ENCODE measurements at places on chromosomes 11 and 22. TPM values are rescaled to one million over a fixed set of nuclear protein-coding genes. Genes with fewer than 3 reads are reported as not detected.

DNA sequence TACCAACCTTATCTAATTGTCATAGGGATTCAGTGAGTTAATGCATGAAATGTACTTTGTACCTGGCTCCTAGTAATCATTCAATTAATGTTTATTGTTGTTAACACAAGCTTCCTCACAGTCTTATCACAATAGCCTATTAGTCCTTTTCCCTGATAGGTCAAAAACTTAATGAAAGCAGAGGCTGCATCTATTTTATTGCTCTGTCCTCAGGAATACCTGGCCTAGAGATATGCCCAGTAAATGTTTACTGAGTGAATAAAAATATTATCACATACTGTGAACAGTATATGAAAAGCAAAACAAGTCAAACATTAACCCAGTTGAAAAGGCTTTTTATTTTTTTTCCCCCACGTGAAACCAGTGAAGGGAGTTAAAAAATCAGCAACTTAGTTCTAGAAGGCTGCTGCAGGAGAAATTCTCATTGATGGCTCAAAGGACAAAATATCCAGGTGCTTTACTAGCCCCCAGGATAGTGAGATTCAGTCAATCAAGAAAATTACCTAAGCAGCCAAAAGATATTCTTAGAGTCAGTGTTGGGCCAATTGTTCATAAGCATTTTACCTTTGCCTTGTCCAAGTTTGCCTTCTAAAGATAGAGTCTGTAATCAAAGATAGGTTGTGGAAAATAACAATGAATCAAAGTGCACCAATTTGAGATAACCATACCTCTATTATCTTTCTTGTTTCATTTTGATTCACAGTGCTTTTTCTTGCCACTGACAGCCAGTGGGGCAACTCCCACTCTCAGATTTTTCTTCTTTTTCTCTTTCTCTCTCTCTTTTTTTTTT is 34.4 kb upstream of the SLC6A5 start:
- no peak for DNase-seq

DNA sequence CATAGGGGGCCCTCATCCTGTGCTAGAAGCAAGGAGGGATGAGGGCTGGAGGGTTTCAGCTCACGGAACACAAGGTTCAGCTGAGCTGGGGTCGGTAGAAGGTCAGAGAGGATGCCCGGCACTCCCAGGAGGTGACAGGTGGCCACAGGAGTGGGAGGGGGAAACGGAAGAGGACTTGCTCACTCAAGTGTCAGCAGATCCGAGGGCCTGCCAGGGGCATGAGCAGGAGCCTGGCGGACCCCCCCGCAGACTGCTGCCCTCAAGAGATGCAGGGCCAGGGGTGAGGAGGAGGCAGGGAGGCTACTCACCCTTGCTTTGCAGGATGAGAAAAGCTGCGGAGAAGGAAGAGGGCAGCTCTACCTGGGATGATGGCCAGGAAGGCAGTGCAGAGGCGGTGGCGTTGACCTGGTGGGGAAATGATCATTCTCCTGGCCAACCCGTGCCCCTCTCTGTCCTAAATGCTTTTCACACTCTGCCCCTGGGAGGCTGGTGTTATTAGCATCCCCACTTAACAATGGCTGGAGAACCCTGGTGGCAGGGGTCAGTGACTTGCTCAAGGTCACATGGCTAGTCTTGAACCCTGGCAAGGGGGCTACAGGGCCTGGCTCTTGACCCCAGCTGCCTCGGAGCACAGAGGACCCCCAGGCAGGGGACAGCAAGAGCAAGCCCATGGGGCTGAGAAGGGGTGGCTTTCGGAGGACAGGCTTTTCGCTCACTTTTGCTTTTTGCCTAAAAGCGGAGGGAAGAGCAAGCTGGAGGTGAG is 30.1 kb upstream of the CSNK1E start:
- no peak for DNase-seq

OR51E2 gene
- not detected for total RNA-seq

FAM118B gene
- total RNA-seq = 17.4 TPM

MRGPRX3 gene
- not detected for total RNA-seq

CCDC157 gene
- total RNA-seq = 2.1 TPM

MS4A15 gene
- not detected for total RNA-seq

DNA sequence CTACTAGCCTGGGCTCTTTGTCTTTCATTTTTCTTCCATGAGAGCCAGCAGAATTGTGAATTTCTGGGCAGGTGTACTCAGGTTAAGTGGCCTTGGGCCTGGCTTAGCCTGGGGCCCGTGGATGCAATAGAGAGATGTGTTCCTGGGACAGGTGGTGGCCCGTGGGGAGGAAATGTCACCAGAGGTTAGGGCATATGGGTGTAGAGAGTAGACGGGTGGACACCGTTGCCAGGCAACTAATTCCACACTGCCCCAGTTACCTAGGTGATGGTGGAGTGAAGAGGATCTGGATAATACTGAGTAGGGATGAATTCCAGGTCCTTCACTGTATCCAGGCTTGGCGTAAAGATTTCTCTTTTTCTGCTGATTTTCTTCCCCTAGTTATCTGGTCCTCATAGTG is 175.0 kb downstream of the INSC start:
- no peak for DNase-seq

EMID1 gene
- total RNA-seq = not detected

ASPHD2 gene
- 1.0 TPM for total RNA-seq

- peak; percentile 6 for DNase-seq
Observed at GRCh38 chr11:22787551-22788162, 41.9 kb downstream of the SVIP start.

OR8J1 gene
- total RNA-seq = not detected

SAC3D1 gene
- total RNA-seq = 15.4 TPM

ZNF214 gene
- total RNA-seq = 1.0 TPM

- DNase-seq = peak; percentile 78
Observed at GRCh38 chr11:57638005-57638781, 11.5 kb downstream of the YPEL4 start.

OR2D3 gene
- not detected for total RNA-seq

DNA sequence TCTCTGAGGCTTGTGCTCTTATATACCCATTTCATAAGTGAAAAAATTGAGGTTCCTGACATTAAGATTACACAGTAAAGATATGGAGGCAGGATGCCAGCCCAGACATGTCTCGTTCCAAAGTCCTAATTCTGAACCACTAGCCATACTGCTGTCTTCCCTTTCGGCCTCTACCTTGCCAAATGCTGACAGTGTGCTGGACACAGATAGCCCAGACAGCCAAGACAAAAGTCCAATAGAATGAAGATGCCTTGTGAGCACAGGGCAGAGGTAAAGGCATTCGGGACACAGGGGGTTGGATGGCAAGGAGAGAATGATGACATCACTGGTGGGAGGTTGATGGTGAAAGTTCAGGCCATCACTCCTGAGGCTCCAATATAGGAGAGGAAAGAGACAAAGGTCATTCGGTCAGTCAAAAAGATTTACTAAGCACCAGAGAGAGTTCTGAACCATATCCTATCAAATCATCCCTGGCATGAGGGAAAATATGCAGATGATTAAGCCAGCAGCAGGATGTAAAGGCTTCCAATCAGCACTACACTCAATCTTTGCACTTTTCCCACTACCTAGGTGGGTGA is 174.0 kb upstream of the MTMR2 start:
- no peak for DNase-seq

- no peak for DNase-seq
Observed at GRCh38 chr11:13143486-13144297, 133.9 kb upstream of the BMAL1 start.

- DNase-seq = no peak
Observed at GRCh38 chr11:64253481-64253880, 2.2 kb downstream of the PLCB3 start.

PGA5 gene
- total RNA-seq = not detected

DNA sequence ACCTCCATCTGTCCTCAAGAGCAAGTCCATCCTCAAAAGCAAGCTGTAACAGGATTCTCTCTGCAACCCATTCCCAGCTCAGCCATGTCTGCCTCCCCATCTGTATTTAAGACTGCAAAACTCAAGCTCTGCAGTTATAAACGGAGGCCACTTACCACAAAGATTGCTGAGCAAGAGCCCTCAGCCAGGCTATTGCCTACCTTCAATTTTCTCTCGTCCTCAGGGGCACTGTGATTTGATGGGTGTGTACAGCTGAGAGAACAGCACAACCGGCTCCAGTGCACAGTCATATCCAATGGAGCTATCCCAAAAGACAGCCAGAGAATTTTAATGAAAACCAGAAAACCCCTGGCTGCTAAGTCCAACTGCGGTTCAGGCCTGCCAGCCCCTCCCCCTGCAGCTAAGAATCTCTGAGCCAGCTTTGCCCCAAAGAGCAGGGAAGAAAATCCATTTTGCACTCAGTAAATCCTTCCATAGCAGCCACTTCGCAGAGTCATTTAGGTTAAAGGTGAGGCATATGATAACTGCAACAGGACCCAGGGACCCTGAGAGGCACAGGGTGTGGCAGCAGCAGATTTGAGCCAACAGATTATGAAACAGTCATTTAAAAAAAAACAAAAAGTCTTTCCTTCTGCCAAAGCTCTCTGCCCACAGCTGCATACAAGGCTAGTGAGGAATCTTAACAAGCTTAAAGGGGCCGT is 37.6 kb downstream of the RAB30 start:
- peak; percentile 78 for DNase-seq

GRCh38 chr11:113991170-113991569 is 16.3 kb downstream of the HTR3A start:
- DNase-seq = peak; percentile 6

TRPM5 gene
- not detected for total RNA-seq

DNA sequence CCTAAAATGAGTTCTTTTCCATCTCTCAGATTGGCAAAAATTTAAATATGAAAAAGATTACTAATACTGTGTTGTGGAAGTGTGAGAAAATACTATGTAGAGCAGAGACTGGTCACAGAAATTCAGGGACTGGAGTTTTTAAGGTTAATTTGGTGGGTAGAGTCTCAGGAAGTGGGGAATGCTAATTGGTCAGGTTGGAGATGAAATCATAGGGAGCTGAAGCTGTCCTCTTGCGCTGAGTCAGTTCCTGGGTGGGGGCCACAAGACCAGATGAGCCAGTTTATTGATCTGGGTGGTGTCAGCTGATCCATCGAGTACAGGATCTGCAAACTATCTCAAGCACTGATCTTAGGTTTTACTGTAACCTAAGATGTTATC is 29.4 kb upstream of the TMEM86A start:
- peak; percentile 1 for DNase-seq

- DNase-seq = peak; percentile 85
Observed at GRCh38 chr11:46238967-46239800, 38.3 kb upstream of the CREB3L1 start.

OR5B12 gene
- not detected for total RNA-seq

DNA sequence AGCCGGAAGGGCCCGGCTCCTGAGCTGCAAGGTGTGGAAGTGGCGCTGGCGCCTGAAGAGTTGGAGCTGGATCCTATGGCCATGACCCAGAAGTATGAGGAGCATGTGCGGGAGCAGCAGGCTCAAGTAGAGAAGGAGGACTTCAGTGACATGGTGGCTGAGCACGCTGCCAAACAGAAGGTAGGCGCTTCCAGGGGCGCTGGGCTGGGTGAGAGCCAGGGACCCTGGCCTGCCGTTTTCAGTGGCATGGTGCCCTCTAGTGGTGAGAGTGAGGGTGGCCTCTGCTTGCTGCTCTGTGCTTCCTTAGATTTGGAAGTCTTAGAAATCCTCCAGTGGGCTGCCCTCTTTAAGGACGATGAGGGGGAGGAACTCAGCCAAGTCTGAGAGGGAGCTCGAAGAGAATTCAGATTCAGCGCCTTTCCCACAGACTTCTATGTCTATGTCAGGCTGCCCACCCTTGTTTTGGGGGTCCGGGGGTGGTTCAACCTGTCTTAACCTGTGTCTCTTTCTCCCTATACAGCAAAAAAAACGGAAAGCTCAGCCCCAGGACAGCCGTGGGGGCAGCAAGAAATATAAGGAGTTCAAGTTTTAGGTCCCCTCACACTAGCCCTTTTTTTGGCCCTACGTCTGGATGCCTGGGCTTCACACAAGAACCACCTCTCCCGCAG is 1.8 kb upstream of the PACS1 start:
- peak; percentile 52 for DNase-seq

DNA sequence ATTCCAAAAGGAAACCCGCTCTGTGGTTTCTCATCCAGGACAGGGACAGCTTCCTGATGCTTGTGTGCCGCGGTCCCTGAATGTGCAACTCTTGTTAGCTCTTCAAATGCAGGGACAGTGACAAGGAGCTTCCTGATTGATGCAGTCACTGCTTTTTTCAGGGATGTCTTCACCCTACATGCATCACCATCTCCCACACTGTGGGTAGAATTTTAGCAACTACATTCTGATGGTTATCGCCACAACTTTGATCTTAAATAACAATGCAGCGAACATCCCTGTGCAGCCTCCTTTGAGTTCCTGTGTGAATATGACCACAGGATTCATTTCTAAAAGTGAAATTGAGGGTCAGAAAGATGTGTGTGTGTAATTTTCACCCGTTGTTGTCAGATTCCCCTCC is 115.0 kb downstream of the GGTLC2 start:
- DNase-seq = no peak

DNA sequence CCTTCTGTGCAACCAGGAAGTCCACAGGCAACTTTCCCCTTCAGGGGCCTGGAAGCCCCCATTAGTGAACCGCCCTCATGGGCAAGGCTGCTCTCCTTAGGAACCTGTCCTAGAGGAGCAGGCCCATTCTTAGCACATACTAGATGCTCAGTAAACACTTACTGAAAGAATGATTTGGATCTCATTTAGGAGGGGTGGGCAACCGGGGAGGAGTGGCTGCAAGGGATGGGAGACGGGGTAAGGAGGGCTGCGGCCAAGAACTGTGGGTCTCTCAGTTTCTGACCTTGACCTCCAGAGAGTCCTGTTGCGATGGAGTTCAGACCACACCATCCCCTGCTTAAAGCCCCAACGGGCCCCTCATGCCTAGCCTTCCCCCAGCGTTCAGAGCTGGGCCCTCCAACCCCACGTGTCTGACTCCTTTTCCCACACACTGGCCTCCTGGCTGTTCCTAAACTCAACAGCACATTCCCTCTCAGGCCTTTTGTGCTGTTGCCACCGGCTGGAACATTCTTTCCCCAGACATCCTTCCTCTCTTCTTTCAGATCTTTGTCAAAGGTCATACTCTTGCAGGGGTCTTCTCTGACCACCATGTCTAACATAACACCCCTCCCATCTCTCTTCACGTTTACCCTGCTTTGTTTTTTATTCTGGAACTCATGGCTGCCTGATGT is 20.7 kb upstream of the PICK1 start:
- DNase-seq = no peak

DNA sequence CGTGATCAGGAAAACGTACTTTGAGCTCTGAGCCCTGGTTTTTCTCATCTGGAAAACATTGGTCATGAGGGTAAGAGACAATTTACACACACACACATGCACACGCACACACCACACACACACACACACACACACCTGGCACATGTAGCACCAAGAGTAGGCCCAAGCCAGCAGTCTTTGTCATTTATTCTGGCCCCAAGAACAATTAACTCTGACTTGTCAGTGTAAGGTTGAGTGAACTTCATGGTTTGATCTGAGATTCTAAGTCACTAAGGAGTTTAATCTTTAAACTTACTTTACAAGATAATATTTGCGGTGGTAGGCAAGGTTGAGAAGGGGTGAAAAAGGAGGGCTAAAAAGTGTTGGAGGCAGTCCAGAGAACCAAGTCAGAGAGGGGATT is 44.1 kb downstream of the MMP20 start:
- DNase-seq = no peak

DNA sequence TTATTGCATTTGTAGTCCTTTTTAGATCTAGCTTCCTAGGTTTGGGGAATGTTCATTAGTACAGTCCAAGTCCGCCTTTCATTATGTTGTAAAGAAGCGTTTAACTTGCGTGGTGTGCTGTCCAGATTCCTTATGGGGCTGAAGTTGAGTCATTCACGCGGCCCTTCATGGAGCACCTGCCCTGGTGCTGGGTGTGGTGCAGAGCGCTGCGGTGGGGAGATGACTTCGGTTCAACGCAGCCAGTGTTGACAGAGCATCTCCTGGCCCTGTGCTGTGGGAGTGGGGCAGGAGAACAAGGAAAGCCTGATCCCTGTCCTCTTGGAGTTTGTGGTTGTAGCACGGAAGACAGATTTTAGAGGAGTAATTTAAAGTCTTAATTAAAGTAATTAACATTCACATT is 152.0 kb downstream of the TBC1D22A start:
- no peak for DNase-seq
